ENCODE measurements at places on chromosomes 5 and 9.
A peak's percentile ranks its signal among the peaks of the same experiment; 100 is the strongest.

DNA sequence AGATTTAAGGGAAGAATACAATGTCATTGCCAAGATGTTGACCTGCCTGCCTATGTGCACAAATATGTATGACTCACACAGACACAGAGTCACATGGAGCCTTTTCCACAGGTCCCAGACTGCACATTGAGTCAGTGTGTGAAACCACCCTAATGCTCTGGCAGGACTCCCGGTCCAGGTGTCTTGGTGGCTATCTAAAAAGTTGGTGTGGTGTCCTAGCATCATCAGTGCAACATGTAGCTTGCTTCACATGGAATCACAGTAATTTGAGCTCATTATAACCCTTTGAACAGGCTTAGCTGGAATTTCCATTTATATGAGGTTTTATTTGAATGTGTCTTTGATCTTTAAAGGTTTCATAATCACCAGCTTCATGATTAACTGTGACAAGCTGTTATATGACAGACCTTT lies 10.7 kb downstream of the IFNA5 start:
- no peak for DNase-seq

DNA sequence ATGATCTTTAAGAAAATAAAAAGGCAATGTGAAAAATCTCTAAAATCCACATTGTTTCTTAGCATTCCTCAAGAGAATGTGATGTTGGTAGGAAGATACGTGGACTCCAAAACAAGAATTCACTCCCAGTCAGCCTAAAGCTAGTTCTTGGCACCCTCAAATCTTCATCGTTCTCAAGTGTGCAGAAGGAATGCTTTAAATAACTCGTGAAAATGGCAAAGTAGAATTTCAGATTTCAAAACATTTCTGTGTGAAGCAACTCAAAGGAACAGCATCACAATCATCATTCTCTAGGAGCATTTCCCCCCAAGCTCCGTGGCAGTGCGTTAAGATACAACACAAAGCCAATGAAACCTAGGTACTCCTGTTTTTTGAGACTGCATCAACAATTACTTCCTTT lies 185.1 kb upstream of the DMAC1 start:
- DNase-seq, result no peak

DNA sequence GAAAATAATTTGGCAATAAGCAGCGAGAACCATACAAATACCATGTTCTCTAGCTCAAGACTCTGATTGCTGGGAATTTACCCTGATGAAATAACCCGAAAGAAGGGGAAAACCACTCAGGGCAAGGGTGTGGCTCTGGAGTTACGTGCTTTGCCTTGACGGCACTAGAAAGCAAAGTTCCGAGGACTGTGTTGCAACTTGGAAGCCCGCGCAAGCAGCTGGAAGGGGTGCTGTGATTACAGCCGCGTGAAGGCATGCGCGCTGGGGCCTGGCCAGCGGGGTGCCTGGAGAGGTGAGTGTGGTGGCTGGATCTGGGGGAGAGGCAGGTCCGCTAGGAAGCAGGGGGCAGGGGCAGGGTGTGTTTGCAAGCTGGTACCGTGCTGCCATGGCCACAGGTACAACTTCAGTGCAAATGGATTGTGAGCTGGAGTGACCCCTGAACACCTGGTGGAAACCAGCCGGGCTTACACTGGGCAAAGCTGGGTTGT lies 52.6 kb upstream of the CNOT6 start:
- no peak for DNase-seq

- DNase-seq, result no peak
Measured at GRCh38 chr5:173612948-173613347, 3.5 kb downstream of the BOD1 start.

- no peak for DNase-seq
Measured at GRCh38 chr9:126721564-126721981, 83.3 kb upstream of the ZBTB43 start.

DNA sequence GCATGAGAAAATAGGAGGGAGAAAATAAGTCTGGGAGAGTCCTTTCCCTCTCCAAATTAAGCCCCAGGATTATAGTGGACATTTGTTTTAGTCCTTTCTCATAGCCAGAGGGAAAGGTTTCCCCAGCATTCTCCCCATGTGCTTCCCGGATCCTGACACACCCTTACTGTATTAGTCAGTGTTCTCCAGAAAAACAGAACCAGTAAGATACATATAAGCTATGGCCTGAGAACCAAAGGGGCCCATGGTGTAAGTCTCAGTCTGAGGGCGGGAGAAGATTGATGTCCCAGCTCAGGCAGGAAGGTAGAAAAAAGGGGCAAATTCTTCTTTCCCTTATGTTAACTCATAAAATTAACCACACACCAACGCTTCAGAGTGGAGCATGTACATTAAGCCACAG lies 25.6 kb upstream of the SPATA31D4 start:
- DNase-seq, result no peak

GRCh38 chr5:141003791-141004611 lies 37.7 kb downstream of the PCDHAC2 start:
- no peak for DNase-seq

- peak; percentile 97 for DNase-seq
Measured at GRCh38 chr5:124628721-124629596, 117.5 kb downstream of the ZNF608 start.

DNA sequence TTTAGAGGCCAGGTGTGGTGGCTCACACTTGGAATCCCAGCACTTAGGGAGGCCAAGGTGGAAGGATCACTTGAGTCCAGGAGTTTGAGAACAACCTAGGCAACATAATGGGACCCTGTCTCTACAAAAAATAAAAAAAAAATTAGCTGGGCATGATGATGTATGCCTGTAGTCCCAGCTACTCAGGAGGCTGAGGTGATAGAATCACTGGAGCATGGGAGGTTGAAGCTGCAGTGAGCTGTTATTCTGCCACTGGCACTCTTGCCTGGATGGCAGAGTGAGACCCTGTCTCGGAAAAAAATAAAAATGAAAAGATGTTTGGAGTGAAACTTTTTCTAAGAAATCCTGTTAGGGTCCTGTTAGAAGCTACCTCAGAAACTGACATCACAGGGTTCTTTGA lies 24.2 kb downstream of the OCLN start:
- peak; percentile 11 for DNase-seq

GRCh38 chr5:95782181-95782580 lies 40.3 kb downstream of the GLRX start:
- DNase-seq, result no peak

GRCh38 chr9:134243778-134244467 lies 79.6 kb upstream of the RNU6ATAC start:
- peak; percentile 22 for DNase-seq

GRCh38 chr9:70030156-70030555 lies 13.5 kb upstream of the MAMDC2 start:
- DNase-seq, result no peak

DNA sequence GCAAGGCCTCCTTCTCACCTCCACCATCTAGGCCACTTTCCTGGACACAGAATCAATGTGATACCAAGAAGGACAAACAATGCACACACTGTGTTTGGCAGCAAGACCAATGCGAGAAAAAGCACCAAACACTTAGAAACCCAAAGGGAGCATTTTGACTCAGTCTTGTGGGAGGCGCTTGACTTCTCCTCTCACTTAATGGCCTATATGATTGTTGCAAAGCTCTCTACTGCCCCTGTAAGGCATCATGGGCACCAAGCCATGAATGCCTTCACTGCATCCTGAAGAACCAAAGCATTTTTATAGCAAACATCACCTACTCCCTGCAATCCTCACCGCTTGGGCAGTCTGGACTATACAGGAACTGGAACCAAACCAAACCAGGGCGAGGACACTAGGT lies 57.5 kb downstream of the CDH6 start:
- no peak for DNase-seq

- DNase-seq, result no peak
Measured at GRCh38 chr5:96327722-96328121, 105.3 kb downstream of the PCSK1 start.

DNA sequence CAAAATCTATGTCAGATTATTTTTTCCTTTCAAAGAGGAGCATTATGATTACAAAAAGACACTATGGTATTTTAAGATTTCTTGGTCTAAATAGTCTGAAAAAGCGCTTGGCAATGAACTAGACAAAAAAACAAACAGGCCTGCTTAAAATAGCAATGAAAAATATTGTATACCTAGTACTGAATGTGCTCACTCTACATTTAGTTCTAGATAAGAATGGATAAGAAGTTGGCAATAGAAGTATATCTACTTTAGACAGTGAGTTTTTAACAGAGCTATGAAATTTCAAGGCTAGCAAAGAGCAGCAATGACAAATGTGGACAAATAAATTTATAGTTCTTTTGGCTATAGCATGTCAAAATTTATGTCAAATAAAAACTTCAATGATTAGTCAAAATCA lies 26.2 kb downstream of the GIN1 start:
- DNase-seq, result no peak

DNA sequence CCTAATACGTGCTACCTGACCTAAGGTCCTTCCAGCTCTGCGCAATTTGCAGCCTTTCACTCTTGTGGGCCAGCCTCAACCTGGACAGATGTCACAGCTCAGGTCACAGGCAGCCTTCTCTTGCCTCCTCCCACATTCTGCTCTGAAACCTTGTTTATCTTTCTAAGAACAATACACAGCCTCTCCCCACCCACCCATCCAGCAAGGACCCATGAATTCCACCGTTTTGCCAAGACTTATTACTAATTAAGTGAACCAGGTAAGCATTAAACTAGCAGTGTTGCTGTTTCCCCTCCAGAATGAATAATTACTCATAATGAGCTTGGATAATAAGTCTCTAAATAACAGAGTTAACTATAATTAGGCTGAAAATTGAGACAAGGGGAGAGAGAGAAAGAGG lies 11.0 kb downstream of the FABP6 start:
- DNase-seq, result no peak

DNA sequence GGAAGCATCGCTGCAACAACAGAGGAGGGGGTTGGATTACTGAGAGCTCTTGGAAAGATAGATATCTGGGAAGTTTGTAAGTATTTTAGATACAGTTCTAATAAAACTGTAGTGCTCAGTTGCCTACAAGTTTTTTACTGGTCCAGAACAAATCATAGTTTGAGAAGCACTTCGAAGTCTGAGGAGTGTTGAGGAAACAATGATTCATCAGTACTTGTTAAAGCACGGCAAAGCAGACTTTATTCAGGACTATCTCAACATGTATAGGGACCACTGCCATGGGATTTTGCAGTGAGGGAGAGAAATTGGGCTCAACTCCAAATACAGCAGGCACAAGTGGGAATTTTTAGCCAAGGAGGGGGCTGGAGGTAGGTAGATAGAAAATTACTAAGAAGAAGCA lies 25.3 kb upstream of the RECK start:
- no peak for DNase-seq

DNA sequence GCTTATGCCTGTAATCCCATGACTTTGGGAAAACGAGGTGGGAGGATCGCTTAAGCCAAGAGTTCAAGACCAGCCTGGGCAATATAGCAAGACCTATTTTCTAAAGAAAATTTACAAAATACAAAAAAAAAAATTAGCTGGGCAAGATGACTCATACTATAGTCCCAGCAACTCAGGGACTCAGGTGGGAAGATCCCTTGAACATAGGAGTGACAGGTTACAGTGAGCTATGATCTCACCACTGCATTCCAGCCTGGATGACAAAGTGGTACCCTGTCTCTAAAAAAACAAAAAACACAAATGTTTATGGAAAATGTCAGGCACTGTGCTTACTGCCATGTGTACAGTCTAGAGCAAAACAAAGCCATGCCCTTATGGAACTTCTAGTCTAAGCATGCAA lies 823.3 kb upstream of the DMAC1 start:
- DNase-seq, result no peak

DNA sequence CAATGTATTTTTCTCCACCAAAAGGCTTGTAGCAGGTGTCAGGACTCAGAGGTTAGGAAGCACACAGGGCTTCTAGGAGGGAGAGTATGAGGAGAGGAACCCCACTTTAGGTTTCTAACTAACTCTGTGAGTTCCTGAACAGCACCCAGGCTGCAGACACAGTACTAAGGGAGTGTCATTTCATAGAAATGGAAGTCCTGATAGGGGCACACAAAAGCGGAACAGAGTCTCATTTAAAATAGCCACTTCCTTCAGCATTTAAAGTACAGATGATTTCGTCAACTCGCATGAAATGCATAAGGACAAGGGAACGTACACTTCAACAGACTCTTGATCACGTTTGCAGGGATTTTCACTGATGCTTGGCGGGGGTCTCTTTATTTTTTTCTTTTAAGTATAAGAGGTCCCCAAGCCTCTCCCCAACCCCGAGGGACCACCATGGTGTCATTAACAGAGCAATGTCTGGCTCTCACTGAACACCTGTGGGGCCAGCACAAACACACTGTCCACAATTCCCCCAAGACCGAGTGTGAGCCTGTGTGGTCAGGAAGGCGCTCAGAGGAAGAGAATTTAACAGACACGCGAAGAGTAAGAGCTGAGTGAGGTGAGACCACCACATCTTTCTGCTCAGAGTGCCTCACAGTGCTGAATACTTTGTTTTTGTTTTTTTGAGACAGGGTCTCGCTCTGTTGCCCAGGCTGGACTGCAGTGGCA lies 82.3 kb downstream of the SECISBP2 start:
- no peak for DNase-seq

- DNase-seq, result no peak
Measured at GRCh38 chr5:140049713-140050112, 6.6 kb upstream of the NRG2 start.

DNA sequence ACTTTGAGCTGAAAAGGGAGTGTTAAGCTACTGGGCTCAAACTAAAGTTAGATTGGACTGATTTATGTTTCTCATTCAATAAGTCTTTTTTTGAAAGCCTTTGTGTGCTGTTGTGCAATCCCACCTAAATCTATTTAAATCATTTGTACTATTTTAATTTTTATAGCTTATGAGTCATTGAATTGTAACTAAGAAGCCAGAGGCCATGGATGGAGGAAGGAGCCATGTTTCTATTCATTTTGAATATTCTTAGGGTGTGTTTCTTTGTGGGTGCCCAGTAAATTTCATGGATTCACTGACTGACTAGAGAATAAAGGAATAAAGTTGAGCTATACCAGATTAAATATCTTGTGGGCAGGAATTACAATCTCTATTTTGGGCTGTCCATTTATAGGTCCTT lies 238.5 kb downstream of the KIF4B start:
- DNase-seq, result no peak

GRCh38 chr9:121568343-121569265 lies 69.0 kb upstream of the GGTA1 start:
- no peak for DNase-seq

- peak; percentile 47 for DNase-seq
Measured at GRCh38 chr5:172235132-172235780, 41.3 kb downstream of the EFCAB9 start.

DNA sequence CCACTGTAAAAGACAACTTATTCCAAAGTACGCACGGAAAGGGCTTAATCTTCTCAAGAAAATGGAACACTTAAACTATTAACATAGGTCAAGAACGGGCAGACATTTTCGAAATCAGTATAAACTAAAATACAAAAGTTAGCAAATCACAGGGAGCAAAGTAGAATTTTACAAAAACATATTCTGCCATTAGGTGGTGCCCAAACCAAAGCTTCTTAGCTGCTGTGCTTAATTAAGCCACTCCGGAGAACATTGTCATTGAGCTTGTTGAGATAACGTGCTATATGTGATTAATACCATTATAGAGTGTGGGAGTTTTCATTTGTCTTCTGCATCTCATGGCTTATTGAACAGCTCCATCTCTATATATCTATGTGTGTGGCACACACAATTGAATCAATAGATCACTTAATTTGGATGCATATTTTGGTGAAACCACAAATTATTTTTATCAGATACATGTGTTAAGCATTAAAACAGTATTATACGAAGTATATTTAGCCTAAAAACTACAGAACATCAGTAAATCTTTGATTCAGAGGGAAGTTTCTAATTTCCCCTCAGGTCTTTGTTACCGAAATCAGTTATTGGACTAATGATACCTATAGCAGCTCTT lies 23.4 kb downstream of the UBLCP1 start:
- peak; percentile 8 for DNase-seq

GRCh38 chr9:70413464-70413798 lies 1.0 kb downstream of the KLF9 start:
- DNase-seq, result peak; percentile 39

- DNase-seq, result no peak
Measured at GRCh38 chr9:86405926-86406325, 51.7 kb upstream of the TUT7 start.

Measured in large intestine (tissue), 12 donors.